Calu3 (cell line): ENCODE measurements at places on chromosomes 2 and 18.

DNA sequence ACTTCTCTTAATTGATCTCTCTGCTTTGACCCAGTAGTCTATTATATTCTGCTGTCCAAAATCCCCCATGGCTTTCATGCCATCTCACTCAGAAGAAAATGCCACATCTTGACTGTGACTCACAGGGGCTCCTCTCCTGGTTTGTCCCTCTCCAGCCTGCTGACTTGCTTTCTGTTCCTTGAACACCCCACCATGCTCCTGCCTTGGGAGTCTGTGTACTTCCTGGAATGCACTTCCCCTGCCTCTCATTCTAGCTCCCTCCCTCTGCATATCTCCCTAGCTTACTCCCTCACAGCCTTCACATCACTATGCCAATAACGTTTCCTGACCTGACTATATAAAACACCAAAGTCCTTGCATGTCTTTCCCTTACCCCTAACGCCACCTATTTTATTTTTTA lies 167.2 kb downstream of the TRIB2 start:
- DNase-seq: no peak

DNA sequence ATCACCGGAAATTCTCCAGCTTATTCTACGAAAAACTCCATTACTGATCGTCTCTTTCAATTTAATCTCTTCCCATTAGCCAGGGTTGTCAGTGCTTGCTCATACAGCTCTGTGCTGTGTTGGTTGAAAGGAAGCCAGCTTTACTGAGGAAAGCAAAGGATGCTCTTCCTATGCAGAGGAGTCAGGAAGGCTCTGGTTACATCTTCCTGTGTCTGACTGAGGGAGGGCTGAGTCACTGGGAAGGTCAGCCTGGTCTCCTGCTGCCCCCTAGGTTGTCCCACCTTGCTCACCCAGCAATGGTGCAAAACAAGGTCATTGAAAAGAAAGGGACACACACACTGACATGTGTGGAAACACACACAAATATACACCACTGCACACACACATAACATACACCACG lies 975.6 kb downstream of the DCDC2C start:
- DNase-seq: no peak

- peak; percentile 54 for DNase-seq
Measured at GRCh38 chr2:19358242-19359020, at the start of gene OSR1. Gene OSR1, minus strand, starts transcription at chr2:19358623. Its CDS starts 4,818 bp downstream, at chr2:19353805.

DNA sequence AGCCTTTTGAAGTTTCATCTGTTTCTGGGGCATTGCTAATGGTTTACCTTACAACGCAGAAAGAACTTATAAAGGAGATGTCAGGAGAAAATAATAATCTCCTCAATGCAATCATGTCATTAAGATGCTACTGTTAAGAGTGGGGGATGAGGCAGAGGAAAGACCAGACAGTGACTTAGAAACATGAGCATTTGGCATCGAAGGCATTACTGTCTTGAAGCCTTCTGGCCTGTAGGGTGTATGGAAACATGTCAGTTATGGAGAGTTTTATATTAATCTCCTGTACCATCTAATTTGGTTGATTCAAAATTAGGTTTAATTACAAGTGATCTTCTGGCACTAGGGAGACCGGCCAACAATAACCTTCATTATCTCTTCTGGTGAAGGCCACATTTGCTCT lies 32.5 kb downstream of the CDC42EP3 start:
- DNase-seq: no peak

GRCh38 chr2:102187496-102188150 lies 800 bp downstream of the IL1RL2 start:
- DNase-seq: no peak

DNA sequence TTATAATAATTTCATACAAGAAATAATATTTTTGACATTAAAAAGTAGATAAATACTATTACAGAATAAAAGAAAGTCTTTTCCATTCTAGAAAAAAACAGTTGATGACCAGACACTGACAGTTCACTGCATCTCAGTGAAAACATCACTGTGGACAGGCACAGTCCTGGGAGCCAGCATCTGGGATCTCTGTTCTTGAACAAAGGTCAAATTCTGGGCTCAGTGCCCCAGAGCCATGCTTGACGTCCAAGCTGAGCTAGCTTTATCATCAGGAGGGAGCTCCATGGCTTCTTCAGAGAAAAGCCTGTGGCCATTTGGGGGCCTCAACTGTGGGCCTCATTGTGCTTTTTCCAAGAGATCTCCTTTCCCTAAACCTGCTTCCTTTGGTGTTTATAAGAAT lies 86.1 kb upstream of the SRD5A2 start:
- DNase-seq: no peak

- DNase-seq: peak; percentile 29
Measured at GRCh38 chr18:32735781-32736180, 37.0 kb downstream of the KLHL14 start.

DNA sequence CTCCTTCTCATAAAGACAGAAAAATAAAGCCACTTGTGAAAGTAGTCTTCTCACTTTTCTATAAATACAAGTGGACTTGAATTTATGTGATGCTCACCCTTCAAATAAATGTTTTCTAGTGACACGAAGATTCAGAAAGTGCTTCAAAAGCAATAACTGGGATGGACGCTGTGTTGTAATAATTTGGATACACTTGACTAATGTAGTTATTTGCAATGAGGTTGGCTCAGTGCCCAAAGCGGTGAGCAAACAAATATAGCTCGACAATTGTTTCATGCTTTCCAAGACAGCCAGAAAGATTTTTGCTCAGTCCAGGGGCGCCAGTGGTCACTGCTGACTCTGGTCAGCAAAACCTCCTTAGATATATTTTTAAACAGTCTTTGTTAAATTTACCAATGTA lies 278.6 kb upstream of the KLHL14 start:
- DNase-seq: peak; percentile 45

DNA sequence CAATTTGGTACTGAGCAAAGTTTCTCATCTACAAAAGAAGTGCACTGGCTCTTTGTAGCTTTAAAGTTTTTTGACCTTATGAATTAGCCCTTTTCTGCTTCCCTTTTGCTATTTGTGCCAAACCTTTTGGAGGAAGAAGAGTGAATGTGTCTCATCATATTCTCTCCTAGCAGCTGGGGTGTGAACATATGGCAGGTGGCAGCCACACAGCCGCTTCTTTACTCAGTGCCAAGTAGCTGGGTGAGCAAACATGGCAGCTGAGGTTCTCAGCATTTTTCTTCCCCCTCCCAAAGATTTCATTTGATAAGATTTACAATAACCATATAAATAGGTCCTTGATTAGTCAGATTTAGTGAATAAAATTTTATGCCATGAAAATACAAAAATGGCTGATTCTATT lies 46.7 kb upstream of the STK17B start:
- DNase-seq: no peak

DNA sequence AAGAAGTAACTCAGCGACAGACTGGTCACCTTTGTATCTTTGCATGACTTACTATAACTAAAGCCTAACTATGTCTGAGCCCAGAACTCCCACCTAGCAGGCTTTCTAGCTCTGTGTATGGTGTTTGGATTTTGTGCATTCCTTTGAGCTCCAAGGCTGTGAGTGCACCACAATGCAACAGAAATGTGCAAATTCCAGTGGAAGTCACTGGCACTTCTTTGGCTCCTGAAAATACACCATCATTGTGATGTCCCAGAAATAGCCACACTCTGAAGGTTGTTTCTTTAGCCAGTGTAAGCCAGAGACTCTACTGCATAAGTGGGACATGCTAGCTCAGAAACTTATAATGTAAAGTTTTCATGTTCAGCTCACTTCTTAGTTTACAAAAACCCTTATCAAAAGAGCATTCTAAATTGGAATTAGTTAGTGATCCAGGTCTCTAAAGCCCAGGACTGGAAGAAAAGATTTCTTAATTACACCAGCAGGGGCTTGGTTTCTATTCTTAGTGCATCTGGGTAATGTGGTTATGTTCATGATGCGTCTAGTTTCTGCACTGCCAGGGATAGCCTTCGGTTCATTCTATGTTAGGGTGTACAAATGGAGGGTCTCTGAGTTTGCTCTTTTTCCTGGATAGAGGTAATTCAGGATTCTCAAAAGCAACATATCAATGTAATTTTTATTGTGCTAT lies 1239.5 kb upstream of the ZEB2 start:
- DNase-seq: no peak

GRCh38 chr18:33330711-33331110 lies 109.8 kb downstream of the CCDC178 start:
- DNase-seq: no peak

- DNase-seq: no peak
Measured at GRCh38 chr2:60520917-60521539, 32.4 kb downstream of the BCL11A start.

DNA sequence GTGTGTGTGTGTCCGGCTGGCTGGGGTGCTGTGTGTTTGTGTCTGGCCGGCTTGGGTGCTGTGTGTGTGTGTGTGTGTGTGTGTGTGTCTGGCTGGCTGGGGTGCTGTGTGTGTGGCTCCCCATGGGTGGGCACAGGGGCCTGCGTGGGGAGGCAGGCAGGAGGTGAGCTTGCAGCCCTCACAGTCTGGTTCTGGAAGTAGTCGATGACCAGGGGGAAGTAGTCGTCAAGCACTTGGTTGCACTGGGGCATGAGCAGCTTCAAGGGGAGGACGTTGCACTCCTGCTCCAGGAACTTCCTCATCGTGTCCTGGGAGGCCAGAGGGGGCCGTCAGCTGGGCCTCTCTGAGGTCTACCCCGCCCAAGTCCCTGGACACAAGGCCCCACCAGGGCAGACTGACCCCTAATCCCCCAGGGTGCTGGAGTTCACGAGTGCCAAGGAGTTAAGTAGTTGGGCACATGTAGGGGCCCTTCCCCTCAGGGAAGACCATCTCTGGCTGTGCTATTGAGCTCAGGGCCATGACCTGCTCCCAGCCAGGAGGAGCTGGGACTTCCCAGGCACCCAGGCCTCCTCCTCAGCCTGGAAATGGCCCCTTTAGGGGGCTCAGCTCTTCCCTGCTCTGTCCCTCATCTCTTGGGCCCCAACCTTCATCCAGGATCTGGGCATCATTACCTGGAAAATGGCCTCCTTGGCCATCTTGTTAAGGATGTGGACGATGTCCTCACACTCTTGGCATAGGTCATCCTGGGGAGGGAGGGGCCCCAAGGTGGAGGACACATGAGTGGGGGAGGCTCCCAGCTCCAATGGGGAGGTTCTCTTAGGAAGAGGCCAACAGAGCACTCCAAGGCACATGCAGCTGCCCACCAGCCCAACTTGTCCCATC lies 1.3 kb downstream of the SFTPB start:
- no peak for DNase-seq
